ENCODE measurements at places on chromosomes 12 and 14. TPM values are rescaled to one million over a fixed set of nuclear protein-coding genes. Genes with fewer than 3 reads are reported as not detected.

DNA sequence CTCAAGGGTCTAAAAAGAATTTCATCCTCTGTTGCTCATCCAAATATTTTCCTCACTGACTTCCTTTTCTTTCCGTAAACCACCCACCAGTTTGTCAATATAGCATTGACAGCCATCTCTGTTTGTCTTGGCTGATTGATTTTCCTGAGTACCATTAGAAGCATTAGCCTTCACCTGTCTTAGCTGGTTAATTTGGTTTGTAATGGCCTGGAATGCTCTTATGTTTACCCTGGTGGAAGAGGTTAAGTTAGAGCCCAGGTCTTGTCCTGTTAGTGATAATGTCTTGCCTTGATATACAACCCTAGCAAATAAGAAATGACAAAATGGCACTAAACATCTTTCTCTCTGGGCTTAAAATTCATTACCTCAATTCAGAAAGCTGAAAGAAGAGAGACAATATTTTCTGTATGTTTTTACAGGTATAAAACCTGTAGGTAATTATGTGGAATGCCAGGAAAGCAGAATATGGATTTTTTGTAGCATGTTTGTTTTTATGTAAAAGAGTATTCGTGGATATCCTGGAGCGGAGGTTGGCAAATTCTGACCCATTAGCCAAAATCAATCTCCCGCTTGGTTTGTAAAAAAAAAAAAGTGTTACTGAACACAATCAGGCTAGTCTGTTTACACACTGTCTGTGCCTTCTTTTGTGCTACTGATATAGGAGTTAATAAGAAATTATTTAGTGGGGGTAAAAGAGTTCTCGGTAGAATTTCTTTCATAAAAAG is 224.4 kb upstream of the DAAM1 start:
- DNase-seq = no peak

DNA sequence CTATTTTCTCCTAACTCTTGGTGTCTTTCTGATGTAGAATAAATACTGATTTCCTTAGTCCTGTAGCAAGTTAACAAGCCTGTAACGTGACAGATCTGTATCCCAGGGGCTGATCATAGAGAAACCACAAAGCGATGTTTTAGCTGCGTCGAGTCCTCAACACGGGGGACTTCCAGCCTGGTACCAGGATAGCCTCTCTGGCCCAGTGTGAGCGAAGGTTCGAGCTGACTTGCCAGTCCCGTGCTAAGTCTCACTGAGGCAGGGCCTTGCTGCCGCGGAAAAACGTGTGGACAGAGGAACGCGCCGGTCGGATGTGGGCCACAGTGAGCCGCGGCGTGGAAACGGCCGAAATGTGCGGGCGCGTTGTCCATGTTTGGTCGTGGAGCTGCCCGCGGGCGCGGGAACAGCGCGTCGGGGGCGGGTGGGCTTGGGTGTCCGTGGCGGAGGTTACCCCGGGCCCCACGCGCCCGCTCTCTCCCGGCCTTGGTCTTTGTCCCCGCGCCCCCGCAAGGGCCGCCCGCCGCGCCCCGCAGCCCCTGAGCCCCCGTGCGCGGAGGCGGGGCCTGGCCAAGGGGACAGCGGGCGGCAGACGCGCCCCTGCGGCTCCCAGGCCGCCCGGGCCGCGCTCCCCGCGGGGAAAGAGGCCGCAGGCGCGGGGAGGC is 531 bp upstream of the EML1 start:
- DNase-seq = no peak

DNA sequence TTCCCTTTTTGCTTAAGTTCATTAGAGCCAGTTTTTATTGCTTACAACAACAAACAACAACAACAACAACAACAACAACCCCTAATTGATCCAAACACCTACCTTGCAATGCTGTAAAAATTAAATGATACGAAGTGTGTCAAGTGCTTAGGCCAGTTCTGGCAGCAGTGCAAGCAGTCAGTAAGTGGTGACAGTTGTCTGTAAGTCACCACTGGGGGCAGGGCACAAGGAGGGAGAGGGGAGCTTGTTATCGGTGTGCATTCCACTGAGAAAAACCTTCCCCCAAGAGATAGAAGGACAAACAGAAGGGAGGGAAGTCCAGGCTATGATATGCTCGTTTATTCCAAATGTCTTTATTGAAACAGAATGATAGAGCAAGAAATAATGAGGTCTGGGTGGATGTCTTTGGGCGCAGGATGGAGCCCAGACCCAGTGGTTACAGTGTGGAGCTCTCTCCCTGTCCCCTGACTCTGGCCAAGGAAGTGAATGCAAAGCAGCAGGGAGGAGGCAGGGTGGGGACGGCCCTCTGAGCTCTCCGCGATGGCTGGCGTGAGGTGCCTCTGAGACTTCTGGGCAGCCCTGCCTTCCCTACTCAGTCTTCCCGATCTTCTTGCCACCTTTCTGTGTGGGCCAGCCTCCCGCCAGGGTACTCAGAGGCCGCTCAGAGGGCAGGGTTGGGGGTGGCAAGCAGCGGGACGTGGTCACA is 6.5 kb downstream of the SLC22A17 start:
- DNase-seq = no peak

DNA sequence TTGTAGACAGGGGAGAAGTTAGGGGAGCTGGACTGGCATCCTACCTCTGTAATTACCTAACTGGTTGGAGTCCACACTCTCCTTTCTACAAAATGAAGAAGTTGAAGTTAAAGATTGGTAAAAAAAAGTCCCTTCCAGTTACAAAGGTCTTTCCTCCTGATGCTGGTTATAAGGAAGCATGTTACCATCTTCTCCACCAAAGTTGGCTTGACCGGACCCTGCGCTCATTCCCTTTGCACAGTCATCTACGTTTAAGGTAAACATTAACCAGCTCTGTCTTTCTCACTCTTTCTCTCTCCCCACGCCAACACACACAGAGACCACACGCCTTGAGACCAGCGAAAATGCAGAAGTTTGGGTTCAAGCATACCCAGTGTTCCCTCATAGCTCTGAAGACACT is 11.9 kb downstream of the FBLN5 start:
- DNase-seq = no peak

- DNase-seq = no peak
Observed at GRCh38 chr14:100568164-100568997, 18.8 kb downstream of the BEGAIN start.

RASAL1 gene
- not detected for total RNA-seq

DNA sequence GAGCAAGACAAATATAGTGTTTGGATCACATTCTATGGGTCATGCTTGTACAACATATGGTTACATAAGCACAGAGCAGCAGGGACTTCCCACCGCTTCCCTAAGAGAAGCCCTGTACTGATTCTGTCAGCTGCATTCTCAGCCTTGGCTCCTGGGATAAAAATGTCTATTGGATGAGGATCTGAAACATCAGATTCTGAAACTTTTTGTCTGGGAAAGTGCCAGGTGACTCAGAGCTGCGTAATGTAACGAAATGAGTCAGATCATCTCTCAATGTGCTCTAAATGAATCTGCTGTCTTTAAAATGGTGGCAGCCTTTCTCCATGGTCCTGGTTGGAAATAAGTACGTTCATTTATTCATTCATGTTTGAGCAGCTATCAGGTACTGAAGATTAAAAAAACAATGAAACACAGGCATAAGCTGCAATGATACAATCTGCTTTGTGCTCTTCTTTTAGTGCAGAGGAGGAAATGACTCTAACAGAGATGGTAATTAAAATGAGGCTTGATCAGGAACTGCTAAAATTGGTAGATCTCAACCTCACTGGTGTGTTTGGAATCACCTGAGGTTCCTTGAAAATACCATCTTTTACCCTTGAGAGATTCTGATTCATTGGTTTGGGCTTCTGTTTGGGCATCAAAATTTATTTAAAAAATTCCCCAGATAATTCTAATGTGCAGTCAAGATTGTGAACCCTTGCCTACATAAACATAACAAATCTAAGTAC is 99.1 kb upstream of the NAP1L1 start:
- peak; percentile 96 for DNase-seq

DNA sequence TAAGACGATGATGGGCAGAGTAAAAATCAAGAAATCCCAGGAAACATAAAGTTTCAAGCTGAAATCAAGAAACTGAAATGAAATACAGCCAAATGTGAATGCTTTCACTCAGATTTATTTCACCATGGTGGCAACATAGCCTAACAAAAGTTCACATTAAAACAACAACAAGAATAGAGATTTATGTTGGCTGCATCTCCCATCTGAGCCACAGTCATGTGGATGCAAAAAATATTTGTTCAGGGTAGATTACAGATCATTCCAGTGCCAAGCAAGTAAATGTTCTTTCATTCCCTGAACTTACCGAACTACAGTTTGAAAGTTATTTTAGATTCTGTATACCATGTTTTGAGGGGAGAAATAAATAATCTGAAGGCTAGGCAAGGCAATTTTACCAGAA is 159.9 kb upstream of the TMTC1 start:
- no peak for DNase-seq

CLEC4C gene
- not detected for total RNA-seq

- no peak for DNase-seq
Observed at GRCh38 chr14:68244262-68244980, 424.8 kb downstream of the RAD51B start.

DNA sequence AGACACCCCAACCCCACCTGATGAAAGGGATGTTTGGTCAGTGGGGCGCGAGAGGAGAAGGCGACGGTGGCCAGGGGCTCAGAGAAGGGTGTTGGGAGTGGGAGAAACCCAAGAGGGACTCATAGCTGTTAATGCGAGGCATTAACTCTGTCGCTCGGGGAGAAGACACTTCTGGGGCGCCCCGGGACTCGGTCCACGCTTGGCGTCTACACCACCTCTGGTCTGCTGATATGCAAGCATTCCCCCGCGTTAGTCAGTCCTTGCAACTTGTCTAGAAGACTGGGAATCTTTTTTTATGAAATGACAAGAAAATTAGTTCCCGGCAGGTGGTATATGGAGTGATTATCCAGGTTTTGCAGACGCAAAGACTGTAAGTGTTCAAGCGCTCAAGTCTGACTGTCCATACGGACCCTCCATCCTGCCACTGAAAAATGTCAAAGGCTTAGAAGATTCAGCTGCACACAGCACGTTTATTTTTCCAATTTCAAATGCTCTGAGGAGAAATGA is 360 bp upstream of the SLC35F4 start:
- DNase-seq = no peak

EGLN3 gene
- total RNA-seq = not detected

SCN8A gene
- 15.6 TPM for total RNA-seq

DNA sequence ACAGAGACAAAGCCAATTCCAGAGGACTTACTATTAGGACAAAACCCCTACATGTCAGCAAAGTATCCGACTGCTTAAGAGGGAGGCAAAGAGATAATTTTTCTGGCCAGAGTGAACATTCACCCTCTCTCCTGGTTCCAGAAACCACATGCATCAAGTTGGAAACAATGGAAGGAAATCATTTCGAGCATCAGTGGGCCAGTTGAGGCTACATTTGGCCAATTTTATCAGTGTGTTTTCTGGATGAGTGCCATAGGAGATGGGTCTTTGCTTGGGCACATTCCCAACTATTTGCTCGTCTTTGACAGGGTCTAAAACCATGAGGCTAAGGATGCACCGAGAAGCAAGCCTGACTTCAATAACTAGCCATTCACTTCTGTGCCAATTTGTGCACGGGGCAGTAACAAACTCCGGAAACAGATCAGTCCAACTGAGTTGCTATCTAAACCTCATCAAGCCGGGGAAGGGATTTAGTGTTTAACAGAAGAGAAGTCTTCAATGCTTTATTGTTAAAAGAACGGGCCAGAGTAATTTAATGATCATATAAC is 17.4 kb downstream of the EGLN3 start:
- DNase-seq = no peak

KRT79 gene
- not detected for total RNA-seq

MANSC4 gene
- total RNA-seq = not detected

DNA sequence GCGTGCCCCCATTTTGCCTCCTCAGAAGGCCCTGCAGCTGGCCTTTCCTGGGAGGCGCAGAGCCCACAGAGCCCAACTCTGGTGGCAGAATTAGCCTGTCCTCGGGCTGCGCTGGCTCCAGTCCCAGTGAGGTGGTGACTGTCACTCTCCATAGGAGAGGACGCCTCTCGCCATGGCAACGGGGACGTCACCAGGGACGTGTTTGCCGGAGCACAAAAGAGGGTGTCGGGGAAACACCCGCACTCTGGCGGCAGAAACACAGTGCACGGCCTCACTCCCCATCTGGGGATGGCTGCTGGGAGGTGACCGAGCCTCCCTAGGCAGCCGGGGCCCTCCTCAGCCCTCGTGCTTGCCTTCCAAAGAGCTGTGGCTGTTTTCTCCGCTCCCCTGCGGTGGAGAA is 50.2 kb upstream of the NCOR2 start:
- DNase-seq = no peak

CSRP2 gene
- 32.8 TPM for total RNA-seq

- no peak for DNase-seq
Observed at GRCh38 chr14:96861568-96862310, 64.6 kb downstream of the VRK1 start.

PPP1R1A gene
- not detected for total RNA-seq

IKZF4 gene
- 4.8 TPM for total RNA-seq

DNA sequence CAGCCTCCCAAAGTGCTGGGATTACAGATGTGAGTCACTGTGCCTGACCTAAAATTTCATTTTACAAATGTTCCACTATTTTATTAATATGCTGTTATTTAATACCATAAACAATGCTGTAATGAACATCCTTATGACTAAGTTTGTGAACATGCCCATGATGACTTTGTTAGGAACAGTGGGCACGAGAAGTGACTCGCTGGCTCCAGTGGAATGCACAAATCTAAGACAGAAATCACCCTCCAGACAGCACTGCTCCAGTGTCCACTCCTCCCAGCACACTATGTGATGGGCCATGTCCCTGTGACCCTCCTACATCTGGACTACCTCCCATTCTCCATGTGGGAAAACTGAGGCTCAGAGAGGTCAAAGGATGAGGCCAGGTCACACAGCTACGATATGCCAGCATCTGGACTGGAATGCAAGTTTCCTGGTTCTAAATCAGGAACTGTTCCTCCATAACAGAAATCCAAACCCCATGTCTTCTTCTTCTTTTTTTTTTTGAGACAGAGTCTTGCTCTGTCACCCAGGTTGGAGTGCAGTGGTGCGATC is 57.9 kb downstream of the GPR68 start:
- peak; percentile 31 for DNase-seq

E2F7 gene
- 6.4 TPM for total RNA-seq

CIROP gene
- total RNA-seq = not detected

PLA2G1B gene
- total RNA-seq = not detected

DNA sequence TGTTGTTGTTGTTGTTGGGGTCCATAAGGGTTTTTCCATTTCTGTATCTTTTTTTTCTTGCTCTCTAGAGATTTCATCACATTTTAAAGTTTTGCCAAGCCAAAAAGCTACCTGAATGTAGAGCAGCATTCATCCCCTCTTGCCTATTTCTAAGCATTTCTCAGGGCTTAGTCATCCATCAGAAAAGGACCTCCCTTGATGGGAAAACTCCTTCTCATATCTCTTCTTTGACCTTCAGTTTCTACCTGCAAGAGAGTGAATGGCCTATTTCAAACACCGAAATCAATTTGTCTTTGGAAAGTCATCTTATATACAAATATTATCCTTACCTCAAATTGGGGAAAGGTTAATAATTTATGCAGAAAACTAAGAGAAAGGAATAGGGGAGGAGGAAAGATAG is 4.5 kb downstream of the MYBPC1 start:
- DNase-seq = no peak

MAP3K9 gene
- 0.33 TPM for total RNA-seq

- DNase-seq = peak; percentile 67
Observed at GRCh38 chr14:52802597-52802996, 11.2 kb upstream of the GNPNAT1 start.

GRCh38 chr12:60872219-60872618 is 1276.4 kb downstream of the SLC16A7 start:
- no peak for DNase-seq
